ENCODE measurements at places on chromosomes 7 and 10. TPM values are rescaled to one million over a fixed set of nuclear protein-coding genes. Genes with fewer than 3 reads are reported as not detected.

ANAPC16 gene
- total RNA-seq: 108 TPM

GRCh38 chr7:7989133-7989532 lies 20.5 kb downstream of the GLCCI1 start:
- no peak for DNase-seq
- H3K4me3 ChIP-seq: no peak overlapping the region
- H3K4me1 ChIP-seq: peaks cover 40% of the 10 kb centered on the region
- H3K27ac ChIP-seq: peak overlapping the region; percentile 72
- H3K27me3 ChIP-seq: no peaks in the 10 kb centered on the region

DNA sequence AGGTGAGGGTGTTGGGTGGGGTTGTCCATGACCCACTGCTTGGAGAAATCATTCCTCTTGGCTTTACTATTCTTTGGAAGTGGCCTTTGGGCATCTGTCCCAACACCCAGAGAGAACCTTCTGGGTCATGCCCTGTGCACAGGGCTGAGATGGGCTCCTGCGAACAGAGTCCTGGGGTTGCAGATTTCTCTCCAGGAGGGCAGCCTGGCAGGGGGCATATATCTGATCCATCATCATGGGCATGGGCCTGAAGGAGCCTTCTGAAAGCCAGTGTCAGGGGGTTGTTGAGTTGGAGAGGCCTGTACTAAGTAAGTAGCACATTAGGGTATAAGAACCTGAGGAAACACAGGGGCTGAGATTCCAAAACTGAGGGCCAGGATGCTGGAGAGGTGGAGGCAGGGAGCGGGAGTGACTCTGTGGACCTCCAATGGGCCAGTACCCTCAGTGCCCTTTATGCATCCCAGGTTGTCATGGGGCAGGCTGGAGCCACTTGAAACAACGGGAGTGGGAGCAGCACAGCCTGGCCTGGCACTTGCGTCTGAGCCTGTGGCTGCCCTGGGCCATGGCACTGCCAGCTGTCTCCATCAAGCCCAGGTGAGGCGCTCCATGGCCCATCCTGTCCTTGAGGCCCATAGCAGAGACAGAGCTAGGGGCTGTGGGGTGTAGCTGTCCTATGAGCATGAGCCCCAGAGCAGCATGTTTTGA lies 203.7 kb downstream of the GRID1 start:
- H3K27me3 ChIP-seq: no peaks in the 10 kb centered on the region
- no peaks in the 10 kb centered on the region for H3K4me1 ChIP-seq
- no peak overlapping the region for H3K4me3 ChIP-seq
- no peak overlapping the region for H3K27ac ChIP-seq
- no peaks in the 10 kb centered on the region for H3K36me3 ChIP-seq

DNA sequence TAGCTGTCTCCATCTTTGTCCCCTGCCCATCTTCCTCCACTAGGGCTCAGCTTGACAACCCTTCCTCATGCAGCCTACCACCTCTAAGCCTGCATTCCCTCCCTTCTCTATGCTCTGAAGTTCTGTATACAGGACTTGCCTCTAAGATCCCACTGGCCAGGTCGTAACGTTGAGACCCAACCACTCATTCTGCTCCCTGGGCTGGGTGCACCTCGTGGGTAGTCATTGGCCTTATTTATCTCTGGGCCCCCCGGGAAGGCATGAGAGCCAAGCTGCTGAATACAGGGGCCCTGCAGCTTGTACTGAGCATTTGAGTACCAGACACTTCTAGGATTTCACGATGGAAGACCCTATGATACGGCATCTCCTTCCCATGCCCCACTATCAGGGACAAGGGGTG lies 31.2 kb downstream of the MYL10 start:
- peak; percentile 34 for DNase-seq
- no peak overlapping the region for H3K27ac ChIP-seq
- H3K4me3 ChIP-seq: no peak overlapping the region
- H3K4me1 ChIP-seq: peaks cover 12% of the 10 kb centered on the region
- no peaks in the 10 kb centered on the region for H3K27me3 ChIP-seq
- H3K36me3 ChIP-seq: no peaks in the 10 kb centered on the region

DNA sequence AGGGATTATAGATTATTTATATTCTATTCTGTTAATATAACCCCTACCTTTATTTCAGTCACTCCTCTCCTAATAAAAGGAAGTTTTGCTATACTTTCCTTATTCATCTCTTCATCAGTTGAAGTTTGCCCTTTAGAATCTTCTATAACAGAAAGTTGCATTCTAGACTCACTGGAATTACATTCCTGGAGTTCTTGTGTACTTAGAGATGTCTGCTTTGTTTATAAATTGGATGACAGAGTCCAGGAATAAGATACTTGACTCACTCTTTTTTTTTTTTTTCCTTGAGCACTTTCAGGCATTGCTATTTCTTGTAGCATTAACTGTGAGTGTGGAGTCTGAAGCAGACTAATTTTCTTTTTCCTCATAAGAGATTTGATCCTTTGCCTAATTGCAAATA lies 640.8 kb downstream of the XPNPEP1 start:
- no peaks in the 10 kb centered on the region for H3K27me3 ChIP-seq
- H3K4me3 ChIP-seq: no peak overlapping the region
- H3K27ac ChIP-seq: no peak overlapping the region
- H3K36me3 ChIP-seq: no peaks in the 10 kb centered on the region
- no peak for DNase-seq

PLAC9 gene
- 2.0 TPM for total RNA-seq

All from spleen (tissue), 13 donors.